ENCODE measurements at places on chromosomes 6 and 20.
A peak's percentile ranks its signal among the peaks of the same experiment; 100 is the strongest.

DNA sequence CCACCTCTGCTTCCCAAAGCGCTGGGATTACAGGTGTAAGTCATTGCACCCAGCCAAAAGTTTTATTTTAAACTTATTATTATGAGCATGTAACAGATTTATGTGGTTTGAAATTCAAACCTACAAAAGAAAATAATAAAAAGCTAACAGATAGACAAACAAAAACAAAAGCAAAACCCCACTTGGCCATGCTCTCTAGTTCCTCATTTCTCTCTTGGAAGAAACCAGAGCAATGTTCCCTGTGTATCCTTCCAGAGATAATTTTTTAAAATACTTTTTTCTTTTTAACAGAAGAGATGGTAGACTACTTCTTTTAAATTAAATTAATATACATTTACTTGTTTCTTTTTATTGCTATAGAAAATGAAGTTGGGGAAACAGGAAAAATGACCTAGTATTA is 28.0 kb upstream of the SLC17A3 start:
- DNase-seq: no peak

DNA sequence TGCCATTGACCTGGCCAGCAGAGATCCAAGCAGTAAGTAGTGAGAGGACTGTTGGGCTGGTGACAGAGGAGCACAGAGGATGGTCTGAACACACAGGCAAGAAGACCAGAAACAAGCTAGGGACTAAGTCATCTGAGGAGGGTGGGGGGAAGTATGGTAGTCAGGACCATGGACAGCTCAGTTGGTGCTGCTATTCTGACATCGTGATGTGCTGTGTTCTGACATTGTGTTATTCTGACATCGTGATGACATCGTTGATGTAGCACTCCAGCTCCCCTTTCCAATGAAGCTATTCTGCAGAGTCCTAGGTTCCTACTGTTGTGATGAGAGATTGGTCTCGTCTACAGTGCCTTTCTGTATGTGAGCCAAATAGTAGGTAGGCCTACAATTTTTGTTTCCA is 28.7 kb downstream of the CFAP206 start:
- peak; percentile 85 for DNase-seq

DNA sequence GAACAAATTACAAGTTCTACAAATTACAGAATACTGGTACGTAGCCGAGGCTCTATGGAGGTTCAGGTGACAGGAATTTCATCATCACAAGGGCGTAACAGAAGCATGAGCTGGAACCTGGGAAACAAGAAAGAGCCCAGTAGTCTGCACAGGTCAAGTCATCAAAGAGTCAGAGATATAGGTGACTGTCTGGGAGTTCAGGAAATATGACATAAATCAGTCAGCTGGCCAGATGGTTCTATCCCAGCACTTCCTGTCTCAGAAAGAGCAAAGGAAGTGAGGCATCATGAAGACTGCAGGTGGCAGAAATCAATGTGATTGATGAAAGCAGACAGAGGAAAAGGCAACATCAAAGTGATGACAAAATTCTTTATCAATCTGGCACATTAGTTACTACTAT is 23.3 kb downstream of the MYCT1 start:
- peak; percentile 4 for DNase-seq

DNA sequence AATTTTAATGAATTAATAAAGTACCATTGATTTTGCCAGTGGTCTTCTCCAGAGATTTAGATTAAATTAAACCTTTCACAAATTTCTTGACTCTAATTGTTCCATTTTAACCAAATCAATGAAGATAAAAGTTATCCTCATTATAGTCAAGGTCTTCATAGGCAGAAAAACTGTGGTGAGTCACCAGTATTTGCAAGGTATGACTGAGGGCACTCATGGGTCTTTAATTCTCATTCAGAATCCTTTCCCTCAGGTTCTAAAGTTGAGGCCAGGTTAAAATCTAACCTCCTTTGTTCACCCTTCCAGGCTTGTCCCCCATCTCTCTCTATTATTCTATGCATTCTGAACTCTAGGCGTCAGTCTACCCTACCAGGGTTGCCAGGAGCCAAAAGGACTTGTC is 93.9 kb downstream of the JAG1 start:
- no peak for DNase-seq

DNA sequence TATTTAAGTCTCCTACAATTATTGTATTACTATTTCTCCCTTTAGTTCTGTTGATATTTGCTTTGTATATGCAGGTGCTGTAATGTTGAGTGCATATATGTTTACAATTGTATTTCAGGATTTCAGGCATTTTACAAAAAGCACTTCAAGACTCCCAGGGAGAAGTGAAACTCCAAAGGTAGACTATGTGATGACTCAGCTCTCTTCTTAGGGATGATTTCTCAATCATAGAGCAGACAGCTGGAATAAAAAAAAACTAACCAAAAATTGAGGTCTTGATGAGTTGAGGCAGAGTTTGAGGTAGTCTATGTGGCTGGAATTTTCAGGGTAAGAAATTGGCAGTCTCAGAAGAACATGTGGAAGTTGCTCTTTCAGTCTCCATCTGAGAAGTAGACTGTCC is 786.1 kb downstream of the TFAP2A start:
- no peak for DNase-seq

GRCh38 chr6:3913077-3913957 is 64.1 kb downstream of the FAM50B start:
- no peak for DNase-seq

DNA sequence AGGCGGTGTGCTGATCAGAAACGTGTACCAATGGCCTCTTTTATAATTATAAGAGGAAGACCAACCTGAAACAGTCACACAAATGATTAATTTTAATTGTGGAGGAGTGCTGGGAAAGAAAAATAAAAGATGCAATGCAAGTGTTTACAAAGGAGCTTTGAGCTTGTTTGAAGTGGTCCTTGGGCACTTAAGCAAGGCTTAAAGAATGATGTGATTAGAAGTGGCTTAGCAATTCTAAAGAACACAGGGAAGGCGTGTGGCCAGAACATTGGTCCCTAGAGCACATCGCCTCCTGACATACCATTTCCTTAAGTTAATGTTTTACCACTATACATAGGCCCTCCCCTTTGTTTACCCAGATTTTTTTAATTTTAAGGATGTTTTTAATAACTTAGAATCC is 26.1 kb downstream of the PTPN1 start:
- no peak for DNase-seq

GRCh38 chr6:104212977-104213668 is 646.6 kb downstream of the HACE1 start:
- no peak for DNase-seq

GRCh38 chr6:147826698-147827097 is 318.2 kb downstream of the SAMD5 start:
- DNase-seq: no peak

DNA sequence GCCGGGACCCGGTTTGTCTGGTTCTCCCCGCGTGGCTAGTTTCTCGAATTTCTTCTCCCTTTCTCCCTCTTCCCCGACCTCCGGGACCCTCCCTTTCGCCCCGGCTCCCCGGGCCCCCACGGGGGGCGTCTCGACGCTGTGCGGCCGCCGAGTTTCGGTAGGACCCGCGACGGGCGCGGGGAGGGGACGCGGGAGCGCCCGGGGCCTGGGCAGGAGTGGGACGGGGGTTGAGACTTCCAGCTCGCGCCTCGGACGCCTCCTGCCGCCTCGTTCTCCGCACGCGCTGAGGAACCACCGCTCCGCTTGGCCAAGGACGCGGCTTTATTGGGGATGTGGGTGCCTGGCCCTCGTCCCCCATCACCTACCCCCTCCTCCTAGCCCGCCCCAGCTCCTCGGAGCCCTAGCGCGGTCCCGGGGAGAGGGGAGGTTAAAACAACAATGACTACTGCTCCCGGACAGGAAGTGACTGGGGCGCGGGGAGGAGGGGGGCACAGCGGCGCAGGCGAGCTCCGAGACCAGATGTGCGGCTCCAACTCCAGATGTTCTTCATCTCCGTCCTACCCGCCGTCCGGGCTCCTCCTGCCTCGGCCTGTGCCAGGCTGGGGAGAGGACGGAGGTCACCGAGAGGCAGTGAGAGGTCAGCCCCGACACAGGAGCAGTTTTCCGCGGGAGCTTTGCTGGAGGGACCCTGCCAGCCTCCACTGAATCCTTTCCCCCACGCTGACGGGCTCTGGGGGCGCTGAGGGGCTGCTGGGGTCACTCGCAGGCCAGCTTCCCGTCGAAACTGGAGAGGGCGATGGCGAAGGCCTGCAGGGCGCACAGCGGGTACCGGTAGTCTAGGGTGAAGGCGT is 917 bp upstream of the TEAD3 start:
- peak; percentile 72 for DNase-seq

DNA sequence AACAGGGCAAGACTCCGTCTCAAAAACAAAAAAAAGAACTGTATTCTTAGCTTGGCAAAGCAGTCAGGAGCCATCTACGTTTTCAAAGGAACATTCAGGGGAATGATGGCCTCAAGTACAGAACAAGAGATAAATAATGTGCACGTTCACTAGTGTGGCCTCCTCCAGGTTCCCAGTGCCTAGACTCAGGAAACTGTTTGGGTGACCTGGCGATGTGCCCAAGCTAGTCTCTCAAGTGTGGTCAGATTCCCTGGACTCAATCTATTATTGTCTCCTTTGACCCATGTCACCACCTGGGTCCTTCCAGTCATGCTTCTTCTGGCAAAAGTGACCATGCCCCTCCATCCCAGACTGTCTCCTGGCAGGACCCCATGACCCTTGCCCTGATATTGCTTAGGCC is 23.7 kb downstream of the TRAF3IP2 start:
- no peak for DNase-seq

DNA sequence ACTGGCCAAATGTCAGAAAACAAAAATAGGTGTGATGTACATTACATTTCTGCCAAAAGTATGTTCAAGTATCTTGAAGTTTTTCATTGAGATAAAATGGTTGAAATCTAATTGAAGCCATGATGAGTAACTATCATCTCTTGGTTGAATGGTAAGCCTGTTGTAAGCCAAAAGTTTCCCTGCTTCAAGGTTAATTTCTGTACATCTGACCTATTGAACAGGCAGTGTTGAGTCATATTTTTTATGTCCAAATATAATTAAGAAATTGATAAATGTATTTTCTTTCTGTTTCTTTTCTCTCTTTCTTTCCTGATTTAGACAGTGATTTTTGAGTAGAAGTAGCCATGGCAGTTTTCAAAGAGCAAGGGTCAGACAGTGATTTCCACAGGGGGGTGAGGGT is 4.4 kb downstream of the RREB1 start:
- DNase-seq: no peak

GRCh38 chr6:138025528-138025978 is 81.7 kb downstream of the PERP start:
- DNase-seq: no peak

DNA sequence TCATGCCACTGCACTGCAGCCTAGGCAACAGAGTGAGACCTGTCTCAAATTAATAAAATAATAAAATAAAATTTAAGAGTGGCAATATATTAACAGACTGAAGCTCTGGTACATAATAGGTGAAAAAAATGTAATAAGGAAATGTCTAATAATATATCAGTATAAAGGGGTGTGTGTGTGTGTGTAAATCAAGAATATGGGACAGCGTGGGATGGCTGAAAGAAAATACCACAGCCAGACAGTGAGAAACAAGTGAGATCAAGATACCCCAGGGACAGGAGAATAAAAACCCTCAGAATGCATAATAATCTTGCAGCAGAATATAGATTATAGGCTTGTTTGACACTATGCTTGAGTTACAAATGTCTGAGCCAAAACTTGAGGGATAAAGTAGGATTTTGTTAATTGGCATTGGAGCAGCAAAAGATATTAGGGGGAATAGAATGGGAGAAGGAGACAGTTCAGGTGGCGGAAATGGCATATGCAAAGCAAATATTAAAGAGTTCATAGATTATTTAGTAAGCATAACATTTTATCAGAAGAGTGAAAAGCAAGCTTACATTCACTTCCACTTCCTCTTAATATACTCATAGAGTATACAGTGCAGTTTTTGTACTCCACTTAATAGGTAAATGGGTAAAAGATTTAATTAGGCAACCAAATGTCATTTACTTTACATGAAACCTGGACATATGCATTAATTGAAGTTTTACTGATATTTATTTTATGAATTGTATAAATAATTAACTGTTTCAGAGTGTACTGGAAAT is 398.5 kb upstream of the GJE1 start:
- no peak for DNase-seq

- no peak for DNase-seq
Measured at GRCh38 chr6:33748841-33749240, 2.1 kb upstream of the IP6K3 start.

- DNase-seq: no peak
Measured at GRCh38 chr20:50717974-50718761, 13.2 kb upstream of the PARD6B start.

- no peak for DNase-seq
Measured at GRCh38 chr6:3761989-3762270, 10.4 kb upstream of the PXDC1 start.

DNA sequence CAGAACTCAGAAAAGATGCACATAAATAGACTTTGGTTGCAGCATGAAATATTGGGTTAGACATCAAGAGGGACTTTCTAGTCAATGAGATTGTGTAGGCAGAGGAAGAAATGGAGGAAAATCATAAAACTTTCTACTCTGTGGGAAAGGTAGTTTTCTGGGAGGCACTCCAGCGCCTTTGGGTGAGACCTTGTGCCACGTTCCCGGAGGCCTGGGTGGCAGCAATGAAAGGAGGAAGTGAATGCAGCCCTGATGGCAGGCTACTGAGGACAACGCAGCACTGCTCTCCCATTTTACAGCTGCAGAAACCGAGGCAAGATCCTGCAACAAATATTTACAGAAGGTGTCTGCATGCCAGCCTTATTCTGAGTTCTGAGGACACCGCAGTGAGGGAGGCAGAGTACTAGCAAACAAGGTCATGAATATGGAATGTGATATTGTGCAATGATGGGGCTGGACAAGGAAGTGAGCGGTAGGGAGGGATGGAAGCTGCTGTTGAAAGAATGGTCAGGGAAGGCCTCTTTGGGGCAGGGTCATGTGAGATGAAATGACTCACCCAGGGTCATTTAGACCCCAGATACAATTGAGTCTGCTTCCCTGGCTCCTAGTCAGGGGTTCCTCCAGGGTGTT is 159.1 kb downstream of the TFAP2C start:
- no peak for DNase-seq

GRCh38 chr20:3094848-3095629 is 10.5 kb upstream of the AVP start:
- no peak for DNase-seq

GRCh38 chr6:53377793-53378192 is 29.0 kb upstream of the ELOVL5 start:
- no peak for DNase-seq

DNA sequence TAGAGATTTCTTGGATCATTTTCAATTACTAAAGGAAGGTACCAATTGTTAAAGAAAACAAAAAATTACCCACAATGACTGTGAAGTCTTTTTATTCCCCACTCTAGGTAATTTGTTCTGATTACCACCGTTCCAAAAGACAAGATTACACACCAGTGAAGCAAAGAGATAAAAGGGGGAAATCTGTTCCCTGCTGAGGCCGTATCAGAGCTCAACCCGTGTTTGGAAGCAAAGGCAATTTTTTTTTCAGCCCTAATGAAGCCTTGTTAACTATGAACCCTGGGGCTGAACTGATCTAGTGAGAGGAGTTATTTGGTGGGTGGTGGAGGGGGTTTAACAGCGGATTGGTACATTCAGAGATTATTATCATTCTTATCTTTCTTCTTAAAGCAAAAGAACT is 128.5 kb downstream of the ALDH8A1 start:
- no peak for DNase-seq

- DNase-seq: no peak
Measured at GRCh38 chr6:92369309-92369708, 1050.0 kb downstream of the EPHA7 start.

All from renal cortex interstitium (tissue), 15 donors.